ENCODE measurements at places on chromosomes 1 and 21.

- DNase-seq: peak; percentile 75
Measured at GRCh38 chr1:17569200-17570139, 30.0 kb downstream of the ARHGEF10L start.

- DNase-seq: no peak
Measured at GRCh38 chr21:45162809-45163208, 88.4 kb downstream of the ADARB1 start.

GRCh38 chr1:115911294-115911693, 65.0 kb upstream of the SLC22A15 start:
- DNase-seq: no peak

DNA sequence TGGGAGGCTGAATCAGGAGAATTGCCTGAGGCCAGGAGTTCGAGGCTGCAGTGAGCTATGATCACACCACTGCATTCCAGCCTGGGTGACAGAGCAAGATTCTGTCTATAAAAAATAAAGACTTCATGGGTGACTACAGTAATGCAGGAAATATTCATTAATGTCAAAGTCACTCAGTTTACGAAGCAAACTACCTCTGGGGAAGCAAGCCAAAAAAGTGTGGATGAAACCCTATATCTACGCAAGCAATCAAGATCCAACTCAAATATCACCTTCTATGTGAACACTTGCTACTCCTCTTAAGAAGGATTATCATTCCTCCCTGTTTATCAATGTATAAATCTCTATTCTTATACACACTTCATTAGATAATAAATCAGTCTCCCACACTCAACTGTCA, 434.8 kb downstream of the SETD4 start:
- DNase-seq: no peak

GRCh38 chr1:93616221-93616995, 65.2 kb downstream of the BCAR3 start:
- peak; percentile 37 for DNase-seq

- DNase-seq: no peak
Measured at GRCh38 chr21:38804030-38804788, 1.5 kb upstream of the ETS2 start.

GRCh38 chr1:76153841-76154205, 79.3 kb downstream of the ST6GALNAC3 start:
- no peak for DNase-seq

GRCh38 chr1:67957066-67957465, 93.4 kb downstream of the DIRAS3 start:
- DNase-seq: no peak

GRCh38 chr1:41013796-41014195, 7.7 kb downstream of the SLFNL1 start:
- no peak for DNase-seq

GRCh38 chr1:48920851-48921250, 144.2 kb upstream of the BEND5 start:
- DNase-seq: no peak

GRCh38 chr1:154911691-154912550, 24.6 kb downstream of the PMVK start:
- DNase-seq: no peak

DNA sequence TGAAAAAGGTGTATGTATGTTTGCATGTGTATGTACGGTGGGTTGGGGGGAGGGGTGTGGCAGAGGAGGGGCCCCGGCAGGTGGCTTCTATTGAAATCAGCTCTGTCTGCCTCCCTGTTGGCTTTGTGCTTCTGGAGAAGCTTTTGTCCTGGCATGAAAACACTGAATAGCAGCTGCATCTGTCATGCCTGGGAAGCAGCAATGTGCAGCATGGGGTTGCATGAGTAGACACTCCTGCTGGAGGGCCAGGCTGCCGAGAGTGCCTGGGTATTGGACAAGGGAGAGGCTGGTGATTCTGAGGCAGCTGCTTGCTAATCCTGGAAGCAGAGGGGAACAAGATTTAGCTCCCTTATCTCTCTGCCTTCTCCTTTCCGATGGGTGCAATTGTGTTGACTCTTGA, 20.5 kb downstream of the MAPKAPK2 start:
- no peak for DNase-seq

- no peak for DNase-seq
Measured at GRCh38 chr1:208344202-208344857, 100.1 kb upstream of the PLXNA2 start.

GRCh38 chr1:218339267-218339831, 5.8 kb upstream of the TGFB2 start:
- peak; percentile 44 for DNase-seq

DNA sequence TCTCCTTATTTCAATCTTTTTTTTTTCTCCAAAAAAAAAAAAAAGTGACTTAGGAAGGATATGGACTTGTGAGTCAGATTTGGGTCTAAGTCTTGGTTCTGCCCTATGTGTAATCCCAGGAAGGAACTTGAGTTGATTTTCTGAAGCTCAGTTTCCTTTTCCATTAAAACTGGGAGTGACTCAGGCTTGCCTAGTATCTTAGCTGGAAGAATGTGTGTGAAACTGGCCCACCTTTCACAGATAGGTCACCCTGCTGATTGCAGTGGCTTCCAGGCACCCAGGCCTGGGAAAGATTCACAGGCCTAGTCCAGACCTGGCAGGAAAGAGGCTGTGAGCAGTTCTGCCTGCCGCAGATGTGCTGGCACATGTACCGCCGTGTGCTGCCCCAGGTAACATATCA, 218.3 kb upstream of the HOOK1 start:
- DNase-seq: no peak

DNA sequence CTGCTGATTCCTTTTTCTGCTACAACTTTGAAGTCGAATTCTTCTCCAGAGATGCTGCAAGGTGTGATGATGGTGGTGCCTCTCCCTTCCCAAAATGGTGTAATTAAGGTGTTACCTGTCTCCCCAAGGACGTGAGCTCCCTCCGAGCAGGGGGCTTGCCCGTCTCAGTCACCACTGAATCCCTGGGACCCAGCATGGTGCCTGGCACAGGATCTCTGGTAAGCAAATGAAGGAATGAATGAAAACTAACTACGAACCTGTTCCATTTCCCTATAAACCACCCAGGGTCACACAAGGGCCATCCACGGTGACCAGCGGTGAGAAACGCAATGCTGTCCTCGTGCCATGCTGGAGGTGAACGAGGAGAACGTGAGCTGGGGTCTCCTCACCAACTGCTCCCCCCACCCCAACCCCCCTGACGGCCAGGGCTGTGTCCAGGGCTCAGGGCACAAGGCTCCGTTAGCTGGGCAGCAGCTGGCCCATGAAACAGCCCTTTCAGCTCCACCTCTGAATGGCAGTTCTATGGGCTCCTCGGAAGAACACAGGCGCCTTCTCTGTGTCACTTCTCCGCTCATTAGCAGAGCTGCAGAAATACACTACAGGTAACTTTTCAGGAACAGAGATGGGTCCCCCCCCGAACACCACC, 2.2 kb upstream of the MATN1 start:
- no peak for DNase-seq

DNA sequence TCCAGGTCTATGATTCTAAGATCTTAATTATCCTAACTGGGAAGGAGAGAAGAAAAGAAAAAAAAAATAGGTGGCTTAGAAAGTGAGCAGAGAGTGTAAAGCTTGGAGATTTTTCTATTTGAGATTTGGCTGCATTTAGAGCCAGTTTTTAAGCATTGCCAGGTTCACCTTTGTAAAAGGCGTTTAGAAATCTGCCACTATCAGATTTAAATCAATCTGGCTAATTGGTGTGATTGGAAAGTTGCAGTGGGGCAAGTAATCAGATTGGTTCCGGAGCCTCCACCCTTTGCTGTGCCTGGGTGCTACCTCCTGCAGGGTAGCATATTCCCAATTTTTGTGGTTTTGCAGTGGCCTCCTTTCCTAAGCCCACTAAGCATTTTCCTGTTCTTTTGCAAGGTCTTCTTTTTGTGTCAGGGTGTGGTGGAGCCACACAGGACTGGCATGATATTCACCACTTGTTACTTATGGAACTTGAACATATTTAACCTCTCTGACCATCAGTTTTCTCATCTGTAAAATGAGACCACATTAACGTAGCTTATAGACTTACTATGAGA, 48.5 kb upstream of the PPP2R5A start:
- no peak for DNase-seq

DNA sequence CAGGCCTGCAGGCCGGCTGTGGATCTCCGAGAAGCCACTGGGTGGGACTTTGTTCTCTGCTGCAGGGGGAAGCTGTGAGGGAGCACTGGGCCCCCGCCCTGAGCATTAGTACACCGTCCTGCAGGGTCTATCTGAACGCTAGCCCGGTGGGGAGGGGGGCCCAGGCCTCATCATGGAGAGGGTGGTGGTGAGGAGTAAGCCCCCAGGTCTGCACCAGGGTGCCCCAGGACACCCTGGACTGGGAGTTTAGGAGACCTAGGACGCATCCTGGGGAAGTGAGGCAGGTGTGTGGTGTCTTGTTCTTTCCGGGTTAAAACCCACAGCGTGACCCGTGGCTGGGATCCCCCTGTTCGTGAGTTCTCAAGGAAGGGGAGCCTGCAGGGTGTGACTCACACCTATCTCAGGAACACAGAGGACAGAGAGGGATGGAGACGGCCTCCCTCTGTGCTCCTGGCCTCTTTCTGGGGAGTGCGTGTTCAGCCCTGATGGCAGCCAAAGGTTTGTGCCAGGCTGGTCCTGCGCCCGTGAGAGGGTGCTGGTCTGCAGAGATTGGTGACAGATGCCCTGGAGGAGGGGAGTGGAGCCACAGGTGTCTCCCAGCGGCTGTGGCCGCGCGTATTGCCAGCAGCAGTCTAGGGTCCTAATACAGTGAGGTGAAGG, 44.8 kb downstream of the AGPAT3 start:
- DNase-seq: no peak

DNA sequence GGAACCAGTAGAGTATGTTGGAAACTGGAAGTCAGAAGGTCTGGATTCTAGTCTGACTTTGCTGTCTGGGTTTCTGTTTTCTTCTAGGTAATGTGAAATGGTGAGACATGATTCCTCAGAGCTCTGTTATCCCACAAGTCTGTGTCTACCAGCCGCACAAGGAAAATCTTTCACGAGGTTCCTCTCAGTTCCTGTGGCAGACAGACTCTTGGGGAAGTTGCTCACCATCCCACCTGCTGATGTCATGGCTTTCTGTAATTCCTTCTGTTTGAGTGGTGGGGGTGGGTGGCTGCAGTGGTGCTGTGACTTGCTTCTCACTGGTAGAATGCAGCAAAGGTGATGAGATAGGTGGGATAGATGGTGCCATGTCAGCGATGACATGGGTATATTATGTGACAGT, 17.1 kb upstream of the SCMH1 start:
- DNase-seq: no peak

GRCh38 chr1:206753141-206753540, 17.4 kb upstream of the IL19 start:
- DNase-seq: no peak

GRCh38 chr1:201332616-201333335, 44.7 kb downstream of the TNNT2 start:
- no peak for DNase-seq

- peak; percentile 60 for DNase-seq
Measured at GRCh38 chr1:19067182-19067911, 110.9 kb upstream of the IFFO2 start.

GRCh38 chr1:7852804-7853683, at the start of gene UTS2:
UTS2 (minus strand) TSS chr1:7853065; CDS start chr1:7853003, 62 bp downstream.
- DNase-seq: no peak

DNA sequence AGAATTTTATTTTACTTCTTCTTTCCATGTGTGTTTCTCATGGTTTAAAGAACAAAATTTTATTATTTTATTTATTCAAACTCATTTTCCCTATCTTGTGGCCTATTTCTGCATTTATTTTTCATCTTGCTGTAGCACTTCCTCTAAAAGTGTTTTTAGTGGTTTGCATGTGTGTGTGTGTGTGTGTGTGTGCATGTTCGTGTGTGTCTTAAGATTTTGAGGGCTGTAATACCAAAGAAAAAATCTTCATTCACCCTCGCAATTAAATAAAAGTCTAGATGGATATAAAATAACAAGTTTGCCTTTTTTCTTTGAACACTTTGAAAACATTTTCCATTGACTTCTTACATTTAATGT, 24.6 kb upstream of the FCRL3 start:
- DNase-seq: no peak

GRCh38 chr1:230392536-230392909, 33.6 kb downstream of the PGBD5 start:
- DNase-seq: no peak

- no peak for DNase-seq
Measured at GRCh38 chr1:56539520-56539931, 39.8 kb downstream of the PLPP3 start.

DNA sequence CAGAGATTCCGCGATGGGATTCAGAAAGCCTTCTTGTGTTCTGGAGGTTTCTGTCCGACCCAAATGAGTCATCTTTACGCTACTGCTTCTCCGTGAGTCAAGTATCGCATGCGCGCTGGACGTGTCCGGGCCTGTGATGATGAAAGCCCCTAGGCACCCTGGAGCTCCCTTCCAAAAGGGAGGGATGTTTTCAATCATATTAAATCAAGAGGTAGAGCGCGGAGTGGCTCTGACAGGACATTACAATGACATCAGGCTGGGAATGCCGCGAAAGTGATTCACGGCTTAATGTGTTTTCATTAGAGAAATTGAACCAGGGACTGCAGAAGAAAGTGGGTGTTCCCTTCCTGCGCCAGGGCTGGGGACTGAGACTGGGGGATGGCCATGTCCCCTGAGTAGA, 48.5 kb downstream of the AJAP1 start:
- DNase-seq: no peak

DNA sequence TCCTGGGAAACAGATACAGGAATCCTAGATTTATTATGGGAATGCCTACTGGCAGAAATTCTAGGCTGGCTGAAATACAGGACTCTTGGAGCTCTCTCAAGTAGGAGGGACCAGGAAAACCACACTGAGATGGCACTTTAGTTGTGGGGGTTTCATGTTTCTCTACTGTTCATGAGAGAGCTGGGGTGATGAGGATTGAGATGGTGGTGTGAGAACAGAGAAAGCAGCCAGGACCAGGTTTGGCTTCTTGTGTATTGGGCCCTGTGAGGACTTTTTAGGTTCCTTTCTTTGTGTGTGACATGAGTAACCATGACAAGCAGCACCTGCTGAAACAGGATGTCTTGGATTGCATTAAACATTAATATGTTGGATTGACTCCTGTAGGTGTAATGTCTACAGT, 4.9 kb downstream of the ARID1A start:
- DNase-seq: no peak

DNA sequence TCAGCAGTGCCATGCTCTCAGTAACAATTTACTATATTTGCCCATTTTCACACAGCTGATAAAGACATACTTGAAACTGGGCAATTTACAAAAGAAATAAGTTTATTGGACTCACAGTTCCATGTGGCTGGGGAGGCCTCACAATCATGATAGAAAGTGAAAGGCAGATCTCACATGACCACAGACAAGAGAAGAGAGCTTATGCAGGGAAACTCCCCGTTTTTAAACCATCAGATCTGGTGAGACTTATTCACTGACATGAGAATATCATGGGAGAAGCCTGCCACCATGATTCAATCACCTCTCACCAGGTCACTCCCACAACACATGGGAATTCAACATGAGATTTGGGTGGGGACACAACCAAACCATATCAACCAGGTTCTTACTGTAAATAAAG, 112.1 kb upstream of the C1orf87 start:
- no peak for DNase-seq

DNA sequence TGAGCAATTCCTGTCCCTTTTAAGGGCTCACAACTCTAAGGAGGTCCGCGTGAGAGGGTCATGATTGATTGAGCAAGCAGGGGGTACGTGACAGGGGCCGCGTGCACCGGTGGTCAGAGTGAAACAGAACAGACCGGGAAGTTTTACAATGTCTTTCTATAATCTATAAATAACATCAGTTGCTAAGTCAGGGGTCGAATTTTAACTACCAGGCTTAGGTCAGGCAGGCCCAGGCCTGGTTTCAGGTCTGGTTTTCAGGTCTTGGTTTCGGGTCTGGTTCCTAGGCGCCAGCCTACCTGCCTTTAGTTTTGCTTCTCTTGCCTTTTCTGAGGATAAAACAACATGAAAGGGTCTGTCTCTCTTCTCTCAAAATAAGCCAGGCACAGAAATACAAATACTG, 476.0 kb upstream of the CAMK1G start:
- DNase-seq: no peak

All from SW480 (cell line).